ENCODE measurements at places on chromosomes 12 and 14.

GRCh38 chr12:105078712-105079570 lies 5.3 kb downstream of the ALDH1L2 start:
- DNase-seq = no peak

- DNase-seq = peak; percentile 41
These were observed 2.6 kb downstream of the BMP4 start for GRCh38 chr14:53953828-53954550.

- DNase-seq = peak; percentile 80
These were observed 22.8 kb upstream of the CEBPE start for GRCh38 chr14:23141706-23142444.

GRCh38 chr14:70416725-70417349 lies at the start of gene SYNJ2BP:
Gene SYNJ2BP, minus strand, starts transcription at chr14:70417090. Its CDS starts 127 bp downstream, at chr14:70416963.
- peak; percentile 66 for DNase-seq

GRCh38 chr12:115984616-115985015 lies 292.9 kb downstream of the MED13L start:
- no peak for DNase-seq

- DNase-seq = no peak
These were observed 266.4 kb upstream of the USP15 start for GRCh38 chr12:61993734-61994345.

Data from heart right ventricle (tissue), 16 donors.